ENCODE measurements at places on chromosomes 6 and 20.

GRCh38 chr6:8065519-8065911, 1.3 kb upstream of the BLOC1S5 start:
- DNase-seq, result no peak

DNA sequence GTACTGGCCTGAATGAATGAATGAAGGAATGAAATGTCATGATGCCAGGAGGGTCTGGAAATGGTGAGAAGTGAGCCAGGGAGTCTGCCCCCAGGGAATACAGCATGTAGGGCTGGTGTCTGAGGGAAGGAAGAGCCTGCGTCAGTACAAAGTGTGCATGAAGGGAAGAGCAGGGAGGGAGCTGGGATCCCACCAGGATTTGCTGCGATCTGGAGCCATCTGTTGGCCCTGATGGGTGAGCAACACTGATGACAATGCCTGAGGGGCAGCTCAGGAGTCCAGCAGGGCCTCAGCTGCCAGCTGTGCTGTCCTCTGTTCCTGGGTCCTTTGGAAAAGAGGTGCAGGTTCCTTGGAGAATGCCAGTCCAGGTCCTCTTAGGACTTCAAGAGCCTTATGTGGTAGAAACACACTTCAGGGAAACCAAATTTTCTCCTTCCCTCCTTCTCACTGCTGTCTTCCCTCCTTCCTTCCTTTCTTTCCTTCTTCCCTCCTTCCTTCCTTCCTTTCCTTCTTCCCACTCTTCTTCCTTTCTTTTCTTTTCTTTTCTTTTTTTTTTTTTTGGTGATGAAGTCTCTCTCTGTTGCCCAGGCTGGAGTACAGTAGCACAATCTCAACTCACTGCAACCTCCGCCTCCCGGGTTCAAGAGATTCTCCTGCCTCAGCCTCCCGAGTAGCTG, 11.5 kb downstream of the BPI start:
- no peak for DNase-seq

DNA sequence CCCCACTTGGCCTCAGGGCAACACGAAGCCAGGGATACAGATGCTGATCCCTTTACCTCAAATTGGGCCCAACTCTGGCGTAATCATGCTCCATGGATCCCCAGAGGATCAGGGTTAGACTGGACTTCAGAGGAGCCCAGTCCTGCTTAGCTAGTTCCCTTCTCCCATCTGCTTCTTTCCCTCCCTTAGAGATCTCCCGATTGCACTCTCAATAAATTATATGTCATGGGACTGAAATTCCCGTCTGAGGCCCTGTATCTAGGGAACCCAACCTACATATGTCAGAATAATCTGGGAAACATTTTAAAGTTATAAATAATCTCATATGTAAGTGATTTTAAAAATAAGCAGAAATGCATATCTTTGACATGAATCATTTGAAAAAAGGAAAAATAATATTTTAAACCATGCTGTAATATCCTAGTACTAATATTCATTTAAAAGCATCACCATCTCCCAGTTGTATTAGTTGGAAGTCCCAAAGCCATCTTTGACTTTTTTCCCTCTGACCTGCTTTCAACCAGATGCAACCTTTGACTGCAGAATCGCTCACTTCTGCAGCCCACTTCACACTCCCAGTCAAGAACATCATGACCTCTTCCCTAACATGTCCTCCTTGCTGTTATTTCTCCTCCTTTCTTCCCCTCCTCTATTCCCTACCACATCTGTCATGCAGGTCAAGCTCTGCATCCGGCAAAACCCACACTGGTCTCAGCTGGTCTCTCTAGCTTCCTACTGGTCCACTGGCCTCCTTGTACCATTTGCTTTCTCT, 393.6 kb downstream of the BTBD3 start:
- DNase-seq, result no peak

GRCh38 chr20:48766961-48767960, 60.5 kb downstream of the PREX1 start:
- DNase-seq, result no peak

DNA sequence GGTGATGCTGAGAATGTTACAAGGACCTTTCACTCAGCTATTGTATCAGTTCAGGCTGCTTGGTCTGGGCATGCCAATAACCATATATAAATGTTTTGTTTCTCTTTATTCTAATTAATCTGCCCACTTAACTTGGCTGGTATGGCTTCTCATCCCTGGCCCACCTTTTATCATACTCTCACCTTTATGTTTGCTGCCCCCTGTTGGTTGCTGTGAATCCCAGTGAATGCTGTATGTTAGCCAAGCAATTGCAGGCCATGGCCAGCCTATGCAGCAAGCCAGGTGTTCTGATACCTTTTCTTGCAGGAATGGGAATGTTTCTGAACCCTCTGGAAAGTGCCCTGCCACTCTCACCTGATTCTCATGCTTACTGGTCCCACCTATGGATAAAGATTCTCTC, 54.6 kb downstream of the PCSK2 start:
- peak; percentile 89 for DNase-seq

- DNase-seq, result no peak
Observed at GRCh38 chr20:56762829-56763228, 133.7 kb downstream of the TFAP2C start.

DNA sequence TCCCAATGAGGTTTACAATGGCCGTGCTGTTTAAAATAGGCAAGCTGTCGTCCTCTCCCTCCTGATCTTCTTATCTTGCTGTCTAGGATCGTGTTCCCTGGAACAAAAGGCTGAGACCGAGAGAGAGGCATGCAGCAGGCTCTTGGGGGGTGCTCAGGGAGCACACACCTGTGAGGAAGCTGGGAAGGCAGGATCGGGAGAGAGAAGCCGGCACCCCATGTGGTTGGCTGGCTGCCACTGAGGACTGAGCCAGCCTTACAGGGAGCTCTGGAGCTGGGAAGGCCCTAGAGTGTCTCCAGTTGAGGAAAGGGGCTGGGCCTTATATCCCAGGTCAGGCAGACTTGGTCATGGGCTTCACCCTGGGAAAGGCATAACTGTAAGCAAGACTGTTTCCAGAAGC, 184.2 kb downstream of the LY86 start:
- DNase-seq, result peak; percentile 44

GRCh38 chr6:130178692-130179091, 44.1 kb downstream of the SAMD3 start:
- no peak for DNase-seq

DNA sequence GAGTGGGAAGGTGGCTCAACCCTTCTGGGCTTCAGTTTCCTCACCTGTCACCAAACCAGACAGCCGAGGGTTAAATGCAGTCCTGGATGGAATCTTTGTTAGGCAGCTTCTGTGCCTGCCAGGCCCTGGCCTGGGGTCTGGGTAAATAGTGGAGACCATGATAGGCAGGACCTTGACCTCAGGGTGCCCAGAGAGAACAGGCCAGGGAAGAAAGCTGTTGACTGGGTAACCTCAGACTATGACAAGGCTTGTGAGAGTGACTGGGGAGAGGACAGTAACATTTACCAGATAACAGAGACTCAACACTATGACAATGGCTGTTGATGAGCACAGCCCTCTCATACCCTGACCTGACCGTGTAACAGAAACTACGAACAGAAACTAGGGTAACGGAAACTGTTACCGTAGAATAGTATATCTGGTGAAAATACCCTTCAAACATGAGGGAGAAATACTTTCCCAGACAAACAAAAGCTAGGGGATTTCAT, 218.3 kb downstream of the PREX1 start:
- DNase-seq, result no peak

- DNase-seq, result no peak
Observed at GRCh38 chr6:35483490-35483889, 13.4 kb downstream of the TEAD3 start.

DNA sequence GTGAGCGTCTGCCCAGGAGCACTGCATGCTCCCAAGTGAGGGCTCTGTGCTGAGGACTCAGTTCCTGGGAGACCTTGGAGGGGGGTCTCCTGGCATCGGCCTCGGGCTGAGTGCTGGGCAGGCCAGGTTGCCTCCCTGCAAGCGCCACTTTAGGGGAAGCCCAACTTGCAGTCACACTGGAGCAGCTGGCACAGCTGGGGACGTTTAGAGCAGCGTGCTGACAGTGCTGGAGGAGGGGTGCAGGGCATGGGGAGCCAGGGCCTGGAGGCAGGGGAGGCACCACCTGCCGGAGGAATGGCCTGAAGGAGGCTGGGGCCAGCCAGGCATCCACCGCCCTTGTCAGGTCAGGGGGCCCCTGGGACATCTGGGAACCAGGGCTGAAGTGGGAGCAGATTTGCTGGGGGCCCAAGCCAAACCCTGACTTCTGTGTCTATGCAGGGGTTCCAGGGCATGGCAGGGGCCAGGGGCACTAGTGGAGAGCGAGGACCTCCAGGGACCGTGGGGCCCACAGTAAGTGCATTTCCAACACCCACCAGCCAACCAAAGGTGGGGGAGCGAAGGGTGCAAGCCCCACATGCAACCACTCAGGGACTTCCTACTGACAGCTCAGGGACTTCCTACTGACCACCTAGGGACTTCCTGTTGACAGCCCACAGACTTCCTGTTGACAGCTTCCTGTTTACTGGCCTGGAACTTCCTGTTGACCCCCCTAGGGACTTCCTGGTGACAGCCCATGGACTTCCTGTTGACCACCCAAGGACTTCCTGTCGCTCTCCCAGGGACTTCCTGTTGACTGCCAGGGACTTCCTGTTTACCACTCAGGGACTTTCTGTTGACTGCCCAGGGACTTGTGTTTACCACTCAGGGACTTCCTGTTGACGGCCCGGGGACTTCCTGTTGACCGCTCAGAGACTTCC, 33.6 kb downstream of the COL20A1 start:
- no peak for DNase-seq

DNA sequence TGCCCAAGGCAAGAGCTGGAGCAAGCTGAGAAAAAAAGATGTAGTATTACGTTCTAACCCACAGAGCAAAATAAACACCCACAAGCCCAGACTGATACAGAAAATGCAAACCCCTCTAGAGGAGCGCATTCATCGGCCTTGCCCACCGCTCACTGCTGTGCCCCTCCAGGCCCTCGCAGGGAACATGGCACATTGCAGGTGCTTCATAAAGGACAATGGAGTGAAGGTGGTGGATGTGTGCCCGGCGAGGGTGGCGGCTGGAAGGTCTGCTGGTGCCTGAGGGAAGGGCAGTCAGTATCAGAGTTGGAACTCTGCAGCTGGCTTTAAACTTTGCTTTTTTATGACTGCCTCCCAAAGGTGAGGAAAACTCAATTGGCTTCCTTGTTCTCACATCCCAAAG, 18.5 kb upstream of the IRF4 start:
- no peak for DNase-seq

DNA sequence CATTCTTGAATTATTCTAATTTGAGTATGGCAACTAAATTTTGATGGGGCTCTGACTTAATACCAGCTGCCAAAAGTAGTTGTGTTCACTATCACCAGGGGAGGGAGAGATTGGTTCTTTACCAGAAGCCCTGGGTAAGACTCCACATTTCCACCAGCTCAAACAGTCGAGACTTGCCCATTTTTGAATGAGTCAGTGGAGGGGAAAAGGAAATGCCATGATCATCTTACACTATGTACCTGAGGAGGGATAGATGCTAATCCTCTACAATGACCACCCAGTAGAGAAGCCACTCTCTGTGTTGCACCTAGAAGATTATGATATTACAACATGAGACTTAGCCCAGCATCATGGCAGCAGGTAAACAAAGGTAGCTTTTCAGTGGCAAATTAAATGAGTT, 77.0 kb upstream of the SGK1 start:
- no peak for DNase-seq

GRCh38 chr6:164291224-164291623, 876.7 kb downstream of the QKI start:
- no peak for DNase-seq

- peak; percentile 58 for DNase-seq
Observed at GRCh38 chr6:129748212-129748900, 38.4 kb upstream of the ARHGAP18 start.

- DNase-seq, result no peak
Observed at GRCh38 chr6:42279144-42279781, 61.6 kb upstream of the MRPS10 start.

DNA sequence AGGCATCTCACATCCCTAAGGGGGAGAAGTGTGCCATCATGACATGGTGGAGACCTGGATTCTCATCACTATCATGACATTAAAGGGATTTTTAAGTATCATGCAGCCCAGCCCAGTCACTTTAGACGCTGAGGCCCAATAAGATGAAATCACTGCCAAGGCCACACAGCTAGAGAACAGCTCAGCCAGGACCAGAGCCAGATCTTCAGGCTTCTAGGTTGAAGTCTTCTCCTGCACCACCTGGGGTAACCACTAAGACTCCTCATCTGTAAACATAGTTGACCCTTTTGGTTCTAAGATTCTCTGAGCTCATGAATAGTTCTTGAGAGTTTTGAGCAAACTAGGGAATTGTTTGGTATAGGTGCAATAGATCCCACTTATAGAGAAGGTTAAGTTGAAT, 125.1 kb downstream of the TCP11 start:
- DNase-seq, result no peak

- DNase-seq, result no peak
Observed at GRCh38 chr6:85113934-85114580, 335.8 kb upstream of the NT5E start.

DNA sequence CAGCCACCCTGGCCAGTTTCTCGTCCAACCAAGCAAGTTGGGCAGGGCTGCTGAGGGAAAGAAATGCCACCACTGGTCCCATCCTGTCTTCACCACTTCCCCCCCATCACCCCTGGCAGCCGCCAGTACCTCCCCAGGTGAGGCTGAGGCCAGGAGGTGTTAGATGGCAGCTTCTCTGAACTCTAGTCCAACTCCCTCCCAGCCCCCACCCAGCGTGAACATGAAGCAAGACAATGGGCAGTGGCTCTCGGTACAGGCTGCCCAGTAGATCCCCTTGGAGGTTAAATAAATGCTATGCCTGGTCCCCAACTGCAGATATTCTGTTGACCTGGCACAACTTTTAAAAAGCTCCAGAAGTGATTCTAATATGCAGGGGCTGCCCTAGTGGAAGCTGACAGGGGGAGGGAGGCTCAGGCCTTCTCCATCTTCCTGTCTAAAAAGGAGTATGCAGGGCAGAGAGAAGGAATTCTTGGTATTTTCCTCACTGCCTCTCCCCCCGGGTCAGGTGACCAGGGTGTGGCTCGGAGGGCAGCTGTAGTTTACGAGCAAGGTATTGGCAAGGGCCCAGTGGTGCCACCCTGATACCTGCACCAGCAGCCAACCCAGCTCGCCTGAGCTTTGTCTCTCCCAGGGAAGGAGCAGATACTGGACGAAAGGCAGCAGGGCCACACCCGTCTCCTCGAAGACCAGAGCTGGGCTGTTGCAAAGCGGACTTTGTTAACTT, 25.7 kb downstream of the KCNK5 start:
- DNase-seq, result peak; percentile 46

- DNase-seq, result no peak
Observed at GRCh38 chr20:6848041-6848440, 80.6 kb downstream of the BMP2 start.

- no peak for DNase-seq
Observed at GRCh38 chr6:73548458-73549446, 27.9 kb upstream of the EEF1A1 start.

All from GM23338 (cell line).